ENCODE measurements at places on chromosomes 6 and 20.

DNA sequence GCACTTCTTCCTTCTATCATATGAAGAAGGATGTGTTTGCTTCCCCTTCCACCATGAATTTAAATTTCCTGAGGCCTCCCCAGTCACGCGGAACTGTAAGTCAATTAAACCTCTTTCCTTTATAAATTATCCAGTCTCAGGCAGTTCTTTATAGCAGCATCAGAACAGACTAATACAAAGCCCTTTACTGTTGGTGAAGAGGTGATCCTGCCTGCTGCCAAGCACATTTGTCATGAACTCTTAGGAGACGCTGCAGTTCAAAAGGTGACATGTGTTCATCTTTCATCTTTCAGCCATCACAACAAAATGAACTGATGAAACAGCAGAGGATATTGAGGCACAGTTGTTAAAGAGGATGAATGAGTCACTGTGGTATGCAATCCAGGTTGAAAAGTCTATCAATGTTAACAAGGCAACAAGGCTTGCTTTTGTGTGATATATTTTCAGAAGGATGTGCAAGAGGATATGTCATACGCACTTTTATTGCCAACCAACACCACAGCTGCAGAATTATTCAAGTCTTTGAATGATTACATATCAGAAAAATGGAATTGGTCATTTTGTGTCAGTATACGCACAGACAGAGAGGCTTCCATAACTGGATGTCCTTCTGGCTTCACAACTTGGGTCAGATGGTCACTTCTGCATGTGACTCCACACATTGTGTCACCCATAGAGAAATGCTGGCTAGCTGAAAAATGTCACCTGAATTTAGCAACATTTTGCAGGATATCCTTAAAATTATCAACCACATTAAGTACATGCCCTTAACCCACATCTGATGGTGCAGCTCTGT is 52.4 kb upstream of the PLN start:
- no peak for DNase-seq

- no peak for DNase-seq
Measured at GRCh38 chr6:31559606-31559957, 12.2 kb downstream of the NFKBIL1 start.

- no peak for DNase-seq
Measured at GRCh38 chr20:16701296-16701695, 28.5 kb upstream of the SNRPB2 start.

GRCh38 chr20:32611286-32611685 is 26.2 kb upstream of the NOL4L start:
- no peak for DNase-seq

- DNase-seq: peak; percentile 65
Measured at GRCh38 chr20:17898548-17898994, 70.0 kb downstream of the SNX5 start.

DNA sequence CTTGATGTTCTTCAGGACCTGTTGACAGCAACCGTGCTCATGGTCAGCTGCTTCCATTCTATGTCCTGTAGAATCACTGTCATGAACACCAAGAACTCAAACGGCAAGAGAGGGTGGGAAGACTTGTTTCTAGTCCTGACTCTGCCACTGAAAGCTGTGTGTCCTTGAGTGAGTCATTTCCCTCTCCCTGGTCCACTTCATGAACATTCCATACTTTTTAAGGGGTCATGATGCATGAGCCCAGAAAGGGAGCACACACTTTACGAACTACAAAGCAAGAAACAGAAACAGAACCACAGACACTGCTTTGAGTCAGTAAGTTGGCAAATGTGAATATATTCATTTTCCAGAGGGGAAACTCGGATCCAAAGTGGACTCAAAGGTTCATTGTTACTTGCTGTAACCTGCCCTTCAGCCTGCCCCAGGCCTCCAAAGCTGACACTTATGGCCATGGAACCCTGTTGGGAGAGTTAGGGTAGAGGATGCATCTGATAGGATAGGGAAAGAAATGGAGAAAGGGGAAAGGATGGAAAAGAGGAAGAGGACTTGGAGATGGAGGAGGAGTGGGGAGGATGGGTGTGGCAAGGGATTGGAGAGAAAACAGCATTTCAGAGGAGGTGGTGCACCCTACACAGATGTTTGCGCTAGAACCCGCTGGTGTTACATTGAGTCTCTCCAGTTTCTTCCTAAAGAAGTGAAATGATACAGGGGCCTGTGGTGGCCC is 129.8 kb downstream of the FOXO3 start:
- no peak for DNase-seq

GRCh38 chr6:157089851-157090250 is 233.5 kb downstream of the TMEM242 start:
- DNase-seq: no peak

DNA sequence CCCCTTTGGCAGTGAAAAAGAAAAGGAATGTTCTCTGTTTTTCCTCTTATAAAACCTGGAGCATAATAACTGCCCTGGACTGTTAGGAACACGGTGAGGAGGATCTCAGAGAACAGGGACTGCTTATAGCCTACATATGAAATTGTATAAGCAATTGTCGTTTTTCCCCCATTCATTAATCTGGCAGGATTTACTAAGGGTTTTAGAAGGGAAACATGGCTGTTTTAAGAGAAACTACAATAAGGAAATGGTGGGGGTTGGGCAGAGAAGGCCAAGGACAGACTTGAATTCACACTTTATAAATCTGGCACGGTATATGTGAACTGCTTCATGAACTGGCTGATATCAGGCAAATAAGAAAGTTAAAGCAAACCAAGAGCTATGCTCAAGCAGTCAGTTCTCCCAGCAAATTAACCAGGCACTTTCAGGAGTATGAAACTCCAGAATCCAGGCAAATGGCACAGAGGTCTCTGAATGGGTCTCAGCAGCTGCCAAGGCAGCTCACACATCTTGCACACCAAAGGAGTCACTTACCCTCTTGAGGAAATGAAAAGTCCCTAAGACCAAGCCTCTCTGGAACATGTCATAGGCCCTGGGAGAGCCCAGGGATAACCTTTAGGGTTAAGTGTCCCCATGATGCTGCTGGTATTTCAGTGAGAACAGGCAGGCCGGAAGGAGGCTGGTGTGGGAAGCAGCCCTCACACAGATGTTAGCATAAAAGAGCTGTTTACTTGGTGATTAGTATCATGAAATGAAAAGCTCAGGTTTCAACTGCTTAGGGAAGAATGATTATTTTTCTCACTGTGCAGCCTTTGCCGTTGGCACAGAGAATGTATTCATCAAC is 260.5 kb upstream of the MARCKS start:
- no peak for DNase-seq

DNA sequence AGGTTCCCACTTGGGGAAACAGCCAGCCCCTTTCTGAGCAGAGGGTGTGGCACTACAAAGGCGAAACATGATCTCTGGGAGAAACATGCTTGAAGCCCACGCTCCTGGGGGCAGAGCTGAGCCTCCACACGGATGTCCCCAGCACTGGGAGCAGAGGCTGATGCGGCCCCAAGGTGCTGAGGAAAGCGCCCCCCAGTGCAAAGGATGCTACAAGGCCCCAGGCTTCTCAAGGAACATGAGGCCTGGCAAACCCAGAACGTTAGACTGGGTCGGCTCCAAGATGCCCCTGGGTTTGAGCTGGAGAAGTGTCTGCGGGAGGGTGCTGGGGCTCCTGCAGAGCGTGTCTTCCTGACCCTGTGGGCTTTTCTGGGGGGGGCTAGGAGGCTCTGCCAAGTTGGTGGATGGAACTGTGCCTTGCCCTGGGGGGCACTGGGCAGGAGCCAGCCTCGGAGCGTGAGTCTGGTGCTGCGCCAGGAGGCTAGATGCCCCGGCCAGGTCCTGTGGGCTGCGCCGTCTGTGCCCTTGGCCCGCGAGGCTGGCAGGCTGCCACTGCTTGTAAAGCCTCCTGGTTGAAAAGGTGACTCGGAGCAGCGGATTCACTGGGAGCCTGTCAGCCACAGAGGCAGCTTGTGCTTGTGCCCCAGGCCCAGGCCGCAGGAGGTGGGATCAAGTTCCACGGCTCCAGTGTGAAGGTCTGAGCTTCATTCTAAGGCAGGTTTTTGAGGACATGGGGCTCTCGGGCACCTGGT is 8.1 kb downstream of the SYNJ2 start:
- DNase-seq: peak; percentile 64

- no peak for DNase-seq
Measured at GRCh38 chr6:32983964-32984621, 15.7 kb downstream of the BRD2 start.

- DNase-seq: no peak
Measured at GRCh38 chr20:58219342-58219700, 9.1 kb downstream of the ANKRD60 start.

DNA sequence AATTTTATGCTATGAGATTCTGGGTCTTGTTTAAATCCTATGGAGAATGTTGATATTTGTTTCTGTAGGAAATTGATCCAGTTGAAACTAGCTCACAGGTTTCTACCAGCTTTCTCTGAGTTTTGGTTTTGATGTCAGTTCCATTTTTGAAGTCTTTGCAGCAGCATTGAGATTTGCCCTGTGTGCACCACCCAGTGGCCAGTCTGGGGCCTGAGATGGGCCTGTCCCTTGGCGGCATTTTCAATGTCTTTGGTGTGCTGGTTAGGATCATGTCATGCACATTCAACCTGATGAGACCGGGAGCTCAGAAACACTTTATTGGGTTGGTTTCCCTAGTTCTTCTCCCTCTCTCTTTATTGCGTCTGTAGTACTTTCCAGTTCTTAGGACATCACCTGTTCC is 395.2 kb upstream of the MAP3K7 start:
- DNase-seq: no peak

DNA sequence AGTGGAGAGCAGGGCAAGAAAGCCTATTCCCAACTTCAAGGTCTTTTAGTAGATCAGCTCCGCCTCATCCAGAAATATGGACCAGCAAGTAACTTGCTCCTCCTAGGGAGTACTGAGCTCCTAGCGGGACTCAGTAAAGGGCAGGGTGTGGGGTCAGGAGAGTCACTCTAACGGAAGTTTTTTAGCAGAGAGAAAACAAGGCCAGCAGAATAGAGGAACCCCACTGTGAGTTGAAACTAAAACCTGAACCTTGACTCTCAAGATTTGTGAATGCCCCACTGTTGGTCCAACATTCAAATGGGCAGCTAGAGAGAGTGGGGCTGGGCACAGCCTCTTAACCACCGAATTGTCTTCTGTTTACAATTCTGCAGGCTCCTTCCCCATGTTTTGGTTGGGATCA is 244.8 kb downstream of the FARS2 start:
- no peak for DNase-seq

- no peak for DNase-seq
Measured at GRCh38 chr6:15389084-15389764, 143.4 kb downstream of the JARID2 start.

GRCh38 chr6:134172706-134173365 is 120.4 kb upstream of the SLC2A12 start:
- no peak for DNase-seq

DNA sequence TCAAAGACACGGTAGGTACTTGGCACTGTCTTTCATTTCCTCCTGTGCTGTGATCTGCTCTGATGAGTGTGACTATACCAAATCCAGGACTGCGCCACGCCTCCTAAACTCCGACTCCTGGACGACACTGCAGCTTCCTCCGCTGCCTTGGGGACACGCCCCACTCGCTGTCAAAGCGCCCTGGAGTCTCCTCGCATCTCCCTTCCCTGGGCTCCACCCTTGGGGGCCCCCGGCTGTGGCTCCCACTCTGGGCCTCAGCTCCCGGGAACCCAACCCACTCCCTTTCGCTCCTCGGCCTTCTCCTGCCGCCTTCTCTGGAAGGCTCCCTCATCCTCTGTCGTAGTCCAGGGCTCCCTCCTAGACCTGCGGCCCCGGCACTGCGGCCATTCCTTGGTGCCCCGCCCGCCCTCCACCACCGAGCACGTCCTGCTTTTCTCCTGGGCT is 61.2 kb downstream of the RSPH3 start:
- DNase-seq: no peak

DNA sequence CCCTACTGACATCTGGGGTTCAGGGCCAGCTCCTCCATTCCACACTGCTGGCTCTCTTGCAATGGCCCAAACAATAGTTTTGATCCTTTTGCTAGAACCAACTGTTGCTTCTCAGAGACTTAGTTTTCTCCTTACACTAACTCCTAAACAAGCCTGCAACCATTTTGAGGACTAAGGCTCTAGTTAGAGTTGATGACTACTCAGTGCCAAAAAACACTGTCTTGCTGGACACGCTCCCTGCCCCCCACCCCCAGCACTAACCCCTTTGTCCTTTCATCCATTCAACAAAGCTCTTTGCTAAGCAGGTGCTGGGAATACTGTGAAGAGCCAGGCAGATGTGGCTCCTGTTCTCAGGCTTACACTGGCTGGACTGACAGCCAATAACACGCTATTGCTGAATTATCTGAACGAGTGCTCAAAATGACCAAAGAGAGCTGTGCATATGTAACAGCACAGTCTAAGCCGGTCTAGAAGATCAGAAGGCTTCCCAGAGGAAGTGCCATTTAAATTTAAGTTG is 17.6 kb downstream of the GCLC start:
- DNase-seq: no peak

- no peak for DNase-seq
Measured at GRCh38 chr6:133254552-133255228, 13.5 kb downstream of the EYA4 start.

GRCh38 chr6:42104804-42105125 is 37.7 kb downstream of the C6orf132 start:
- DNase-seq: no peak

DNA sequence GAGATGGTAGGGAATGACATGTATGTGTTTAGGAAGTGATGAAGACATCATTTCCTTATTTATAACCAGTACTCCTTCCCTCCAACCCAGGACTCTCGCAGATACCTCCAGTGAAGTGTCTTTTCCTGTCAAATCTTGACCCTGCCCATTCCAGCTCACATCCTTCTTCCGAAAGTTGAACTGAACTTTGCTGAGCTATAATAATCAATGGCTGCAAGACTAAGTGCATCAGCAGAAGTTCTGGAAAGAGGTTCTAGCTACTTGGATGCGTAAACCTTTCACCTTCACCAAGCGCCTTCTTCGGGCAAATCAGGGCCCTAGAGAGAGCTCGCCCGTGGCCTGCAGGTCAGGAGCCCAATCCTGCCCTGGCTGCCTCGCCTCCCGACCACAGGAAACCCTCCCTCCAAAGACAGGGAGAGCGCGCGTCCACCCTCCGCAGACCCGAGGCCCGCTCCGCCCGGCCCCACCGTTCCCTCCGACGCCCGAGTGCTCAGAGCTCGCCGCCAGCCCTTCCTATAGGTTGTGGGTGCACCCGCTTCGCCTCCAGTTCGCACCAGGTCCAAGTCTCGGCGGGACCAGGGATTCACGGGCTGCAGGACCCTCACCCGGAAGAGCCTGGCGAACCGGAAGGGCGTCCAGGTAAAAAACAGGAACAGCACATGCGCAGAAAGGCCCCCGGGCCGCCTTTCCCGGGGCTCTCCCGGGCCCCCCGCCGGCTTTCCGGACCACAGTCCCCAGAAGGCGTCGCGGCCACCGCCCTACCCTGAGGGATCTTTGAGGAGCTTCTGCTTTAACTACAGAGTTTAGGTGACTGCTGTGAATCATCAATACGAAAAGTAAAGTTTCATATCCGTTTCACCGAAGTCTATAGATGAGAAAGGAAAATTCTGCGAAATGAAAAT is at the start of gene ZNF334:
TSS of gene ZNF334 (minus strand) at position 617 of the 902 bp plus-strand sequence. CDS start 1,457 bp downstream, outside the sequence.
- peak; percentile 14 for DNase-seq

DNA sequence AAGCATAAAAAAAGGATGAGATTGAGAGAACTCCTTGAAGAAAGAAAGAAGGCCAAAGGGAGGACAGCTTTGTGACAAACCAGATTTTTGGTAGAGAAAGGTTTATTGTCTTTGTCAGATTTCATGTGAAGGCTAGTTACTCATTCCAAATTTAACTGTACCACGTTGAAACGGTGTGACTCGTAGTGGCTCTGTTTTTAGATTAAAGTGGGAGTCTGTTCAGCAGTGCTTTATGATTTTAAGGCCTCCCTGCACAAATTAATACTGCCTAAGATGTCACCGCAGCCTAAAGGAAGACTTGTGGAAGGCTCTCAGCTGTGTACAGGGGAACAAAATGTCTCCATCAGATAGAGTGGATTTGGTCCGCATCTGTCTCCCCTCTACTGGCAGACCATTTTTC is 35.9 kb downstream of the CDC40 start:
- DNase-seq: no peak

- DNase-seq: no peak
Measured at GRCh38 chr20:58374906-58375758, 13.9 kb upstream of the VAPB start.
